CD4-positive, alpha-beta T cell treated with Interleukin-6 at 100 ng/mL for 8 hours (primary cell): ENCODE measurements at places on chromosomes 4 and X.
A peak's percentile ranks its signal among the peaks of the same experiment; 100 is the strongest.

GRCh38 chr4:147060151-147060931, 114.7 kb upstream of the TTC29 start:
- DNase-seq, result no peak

- DNase-seq, result no peak
Observed at GRCh38 chr4:77910676-77911075, 48.0 kb downstream of the MRPL1 start.

- no peak for DNase-seq
Observed at GRCh38 chrX:31331015-31331414, 259.2 kb upstream of the FTHL17 start.

- no peak for DNase-seq
Observed at GRCh38 chr4:31020363-31020762, 300.2 kb downstream of the PCDH7 start.

DNA sequence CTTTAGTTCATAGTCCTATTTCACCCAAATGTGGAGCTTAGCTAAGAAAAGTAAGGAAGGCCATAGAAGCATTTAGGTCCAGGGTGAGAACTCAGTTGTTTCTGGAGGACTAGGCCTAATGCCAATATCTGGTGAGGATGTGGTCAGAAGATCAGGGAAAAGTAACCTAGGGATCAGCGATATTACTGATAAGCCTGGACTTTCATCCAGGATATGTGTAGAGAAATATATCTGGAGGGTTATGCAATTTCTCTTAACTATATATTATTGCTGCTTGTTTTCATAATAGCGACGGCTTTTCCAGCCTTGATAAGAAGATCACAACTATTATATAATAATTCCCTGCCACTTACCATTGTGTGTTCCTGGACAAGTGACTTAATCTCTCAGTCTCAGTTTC, 81.1 kb downstream of the FRAS1 start:
- no peak for DNase-seq

- no peak for DNase-seq
Observed at GRCh38 chr4:15891312-15891711, 47.2 kb downstream of the FGFBP1 start.

GRCh38 chr4:8664976-8665375, 72.4 kb downstream of the CPZ start:
- no peak for DNase-seq

- no peak for DNase-seq
Observed at GRCh38 chrX:129188231-129188630, 335.1 kb downstream of the SMARCA1 start.

- no peak for DNase-seq
Observed at GRCh38 chr4:82842593-82842992, 44.0 kb upstream of the SCD5 start.

- peak; percentile 53 for DNase-seq
Observed at GRCh38 chr4:56505269-56506130, at the start of gene ARL9. TSS of gene ARL9 (plus strand) at chr4:56505791. CDS start at chr4:56505863, 72 bp downstream.

DNA sequence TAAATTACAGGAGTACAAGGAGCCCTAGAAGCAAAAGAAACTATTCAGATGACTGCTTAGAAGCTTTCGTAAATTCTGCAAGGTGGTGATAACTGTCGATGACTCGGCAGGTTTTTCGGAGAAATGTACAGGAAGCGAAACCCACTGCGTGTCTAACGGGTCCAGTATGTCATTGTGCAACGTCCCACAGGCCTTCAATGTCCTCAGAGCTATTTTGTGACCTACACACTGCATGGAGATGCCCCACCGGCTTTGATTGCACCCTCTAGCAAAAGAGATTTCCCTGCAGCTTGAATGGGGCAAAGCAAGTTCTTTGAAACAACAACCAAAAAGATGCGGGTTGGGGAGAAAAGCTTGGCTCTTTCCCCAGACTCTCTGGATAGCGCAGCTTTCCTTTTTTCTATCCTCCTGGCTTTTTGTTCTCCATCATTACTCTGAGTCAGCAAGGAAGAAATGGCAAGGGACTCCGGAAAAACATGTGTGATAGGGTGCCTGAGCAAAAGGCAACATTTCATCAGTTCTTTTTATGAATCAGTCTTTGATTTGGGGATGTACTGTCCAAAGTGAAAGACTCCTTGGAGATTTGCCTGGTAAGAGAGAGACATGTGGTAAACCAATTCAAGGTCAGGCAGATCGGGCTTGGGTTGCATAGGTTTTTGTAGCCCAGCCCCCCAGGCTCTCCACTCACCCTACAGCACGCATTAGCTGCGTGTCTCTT, 112.0 kb upstream of the TBL1X start:
- DNase-seq, result peak; percentile 46

GRCh38 chrX:37083880-37084279, 75.7 kb downstream of the FAM47C start:
- DNase-seq, result no peak

DNA sequence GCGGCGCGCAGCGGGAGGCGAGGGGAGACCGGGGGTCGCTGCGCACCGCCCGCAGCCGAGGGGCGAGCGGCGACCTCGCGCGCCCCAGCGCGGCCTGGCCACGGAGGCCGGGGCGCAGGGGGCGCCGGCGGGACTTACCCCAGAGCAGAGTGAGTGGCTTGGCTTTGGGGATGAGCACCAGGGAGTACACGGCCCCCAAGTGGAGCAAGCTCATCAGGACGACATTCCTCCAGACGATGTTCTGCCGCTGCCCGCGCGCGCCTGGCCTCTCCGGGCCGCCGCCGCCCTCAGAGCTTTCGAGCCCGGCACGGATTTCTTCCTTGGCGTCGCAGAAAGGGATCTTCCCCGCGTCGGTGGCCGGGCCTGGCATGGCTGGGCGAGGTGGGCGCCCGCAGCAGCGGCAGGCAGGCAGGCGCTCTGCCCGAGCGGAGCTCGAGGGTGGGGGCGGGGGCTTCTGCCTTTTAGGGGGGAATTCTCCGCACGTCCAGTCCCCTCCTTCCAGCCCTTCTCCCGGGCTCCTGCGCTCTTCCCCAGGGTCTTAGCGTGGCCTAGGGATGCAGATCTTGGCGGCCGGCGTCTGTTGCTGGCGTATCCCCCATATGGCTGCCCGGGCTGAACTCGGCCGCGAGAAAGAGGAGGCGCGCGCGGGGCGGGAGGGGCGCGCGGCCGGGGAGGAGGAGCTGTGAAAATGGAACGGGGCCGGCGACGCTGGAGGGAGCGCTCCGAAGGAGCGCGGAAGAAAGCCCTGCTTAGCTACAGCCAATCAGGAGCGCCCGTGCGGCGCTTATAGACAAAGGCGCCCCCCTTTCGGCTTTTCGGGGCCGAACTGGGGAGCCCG, at the start of gene SCD5:
Gene SCD5 (minus strand): TSS at position 629 of the 838 bp plus-strand sequence. CDS start 259 bp downstream, at position 370.
- no peak for DNase-seq

- DNase-seq, result no peak
Observed at GRCh38 chr4:138255917-138256597, 13.9 kb upstream of the SLC7A11 start.

- no peak for DNase-seq
Observed at GRCh38 chr4:14529653-14530052, 472.6 kb upstream of the CPEB2 start.

GRCh38 chr4:128916832-128917231, 107.3 kb downstream of the JADE1 start:
- DNase-seq, result peak; percentile 1

- no peak for DNase-seq
Observed at GRCh38 chr4:182385897-182386296, 142.7 kb downstream of the TENM3 start.

GRCh38 chr4:69828828-69829227, 31.1 kb downstream of the SULT1E1 start:
- no peak for DNase-seq

DNA sequence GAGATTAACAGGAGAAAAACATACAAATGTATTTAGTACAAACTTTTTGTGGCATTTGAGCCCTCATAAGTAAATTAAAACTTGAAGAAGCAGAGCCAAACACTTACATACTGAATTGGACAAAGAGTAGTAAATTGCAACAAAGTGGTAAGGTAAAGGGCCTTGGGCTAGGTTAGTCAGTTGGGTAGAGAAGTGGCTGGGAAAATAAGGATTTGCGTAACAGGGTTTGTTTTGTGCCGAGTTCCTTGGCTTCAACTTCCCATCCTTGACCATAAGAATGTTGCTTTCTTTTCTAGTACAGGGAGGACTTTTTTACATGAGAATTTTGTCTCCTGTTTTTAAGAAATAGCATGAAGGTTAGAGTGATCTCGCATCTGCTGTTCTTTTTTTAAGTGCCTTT, 33.3 kb upstream of the DSPP start:
- DNase-seq, result no peak

DNA sequence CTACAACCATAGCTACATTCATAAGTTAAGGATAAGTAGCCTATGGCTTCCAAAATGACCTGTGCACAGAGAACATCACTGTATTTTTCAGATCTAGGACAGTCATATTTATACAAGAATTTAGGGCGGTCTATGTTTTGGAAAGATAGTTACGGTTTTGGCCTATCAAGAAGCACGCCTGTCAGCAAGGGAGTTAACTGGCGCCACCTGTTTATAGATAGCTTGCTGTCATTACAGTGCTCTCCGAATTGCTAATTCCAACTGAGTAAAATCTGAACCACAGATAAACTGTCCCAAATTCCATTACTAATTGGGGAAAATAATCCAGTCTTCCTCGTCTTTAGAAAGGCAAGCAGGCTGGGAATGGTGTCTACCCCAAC, 646 bp downstream of the ABCB7 start:
- DNase-seq, result no peak

DNA sequence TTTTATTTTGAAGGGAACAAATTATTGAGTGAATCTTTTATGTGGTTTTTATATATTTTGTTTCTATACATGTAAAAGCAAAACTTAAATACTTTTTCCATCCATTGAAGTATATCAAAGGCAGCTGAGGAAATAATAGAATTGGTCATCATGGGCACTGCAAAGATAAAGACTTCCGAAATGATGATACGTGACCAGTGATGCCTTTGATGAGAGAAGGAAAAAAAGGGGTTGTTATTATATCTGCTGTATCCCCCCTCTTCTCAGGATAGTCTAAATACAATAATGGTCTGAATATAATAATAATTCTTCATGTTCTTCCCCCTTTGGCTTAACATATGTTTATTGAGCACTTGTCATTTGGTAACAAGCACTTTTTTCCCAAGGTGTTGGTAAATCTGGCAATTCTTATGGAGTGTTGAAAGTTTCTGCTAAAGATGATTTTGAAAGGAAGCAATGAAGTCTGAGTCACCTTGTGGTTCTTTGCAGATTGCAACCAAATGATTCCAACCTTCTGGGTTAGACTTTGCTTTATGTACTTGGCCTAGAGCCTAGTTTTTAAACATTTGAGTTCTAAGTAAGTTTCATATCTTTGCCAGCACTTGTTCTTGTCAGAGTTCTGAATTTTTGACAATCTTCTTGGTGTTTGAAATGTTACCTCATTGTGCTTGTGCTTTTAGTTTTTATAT, 60.8 kb downstream of the USP9X start:
- DNase-seq, result no peak

DNA sequence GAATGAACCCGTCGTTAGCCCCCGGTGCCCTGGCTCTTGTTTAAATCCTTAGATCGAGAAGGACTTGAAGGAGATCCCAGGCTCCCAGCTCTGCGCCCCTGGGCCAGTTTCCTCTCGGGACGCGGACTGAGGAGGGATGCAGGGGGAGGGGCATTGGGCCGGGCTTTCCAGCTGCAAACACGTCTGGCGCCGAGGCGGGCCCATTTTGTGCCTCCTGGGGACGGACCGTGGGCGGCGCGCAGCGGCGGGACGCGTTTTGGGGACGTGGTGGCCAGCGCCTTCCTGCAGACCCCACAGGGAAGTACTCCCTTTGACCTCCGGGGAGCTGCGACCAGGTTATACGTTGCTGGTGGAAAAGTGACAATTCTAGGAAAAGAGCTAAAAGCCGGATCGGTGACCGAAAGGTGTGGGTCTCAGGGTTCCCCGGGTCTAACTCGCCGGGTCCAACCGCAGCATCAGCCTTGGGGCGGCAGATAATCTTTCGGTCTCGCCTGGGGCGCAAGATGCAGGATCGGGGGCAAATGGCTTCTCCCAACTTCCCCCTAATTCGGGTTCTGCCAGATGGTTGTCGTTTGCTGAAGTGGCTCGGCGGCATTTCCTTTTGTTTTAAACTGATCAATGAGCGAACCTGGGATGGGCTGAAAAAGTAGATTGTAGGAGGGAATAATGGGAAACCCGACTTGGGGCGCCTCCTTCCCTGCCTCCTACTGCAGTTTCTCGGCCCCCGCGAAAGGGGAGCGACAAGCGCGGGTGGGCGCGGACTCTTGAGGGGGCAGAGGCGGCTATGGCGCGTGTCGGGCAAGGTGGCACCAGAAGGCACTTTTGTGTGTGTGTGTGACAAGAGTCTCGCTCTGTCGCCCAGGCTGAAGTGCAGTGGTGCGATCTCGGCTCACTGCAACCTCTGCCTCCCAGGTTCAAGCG, 2.9 kb downstream of the PDGFRA start:
- DNase-seq, result no peak

- no peak for DNase-seq
Observed at GRCh38 chr4:53780736-53781400, 189.6 kb upstream of the LNX1 start.

DNA sequence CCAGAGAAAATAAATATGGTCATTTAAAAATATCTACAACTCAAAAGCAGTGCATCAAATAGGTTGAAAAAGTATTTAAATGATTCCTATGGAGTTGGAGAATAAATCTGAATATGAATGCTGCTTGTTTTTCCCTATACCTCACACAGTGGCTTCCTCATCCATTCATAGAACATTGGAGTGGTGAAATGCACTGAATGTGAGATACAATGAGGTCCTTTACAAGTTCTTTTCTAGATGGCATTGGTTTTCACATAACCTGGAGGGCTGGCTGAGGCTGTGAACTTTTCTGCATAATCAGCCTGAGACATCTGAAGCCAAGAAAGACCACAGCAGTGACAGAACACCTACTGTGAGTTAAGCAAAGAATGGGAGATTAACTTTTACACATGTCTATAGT, 279.1 kb upstream of the NRK start:
- DNase-seq, result no peak

GRCh38 chr4:87216469-87216868, 3.9 kb downstream of the KLHL8 start:
- no peak for DNase-seq

- no peak for DNase-seq
Observed at GRCh38 chr4:169045862-169046584, 36.0 kb upstream of the CBR4 start.

- no peak for DNase-seq
Observed at GRCh38 chrX:103101299-103102042, 8.5 kb upstream of the NXF3 start.

GRCh38 chr4:91527056-91527455, 776.7 kb upstream of the GRID2 start:
- no peak for DNase-seq

- no peak for DNase-seq
Observed at GRCh38 chr4:15833801-15834200, 55.7 kb downstream of the CD38 start.

- no peak for DNase-seq
Observed at GRCh38 chr4:29948451-29948850, 771.7 kb upstream of the PCDH7 start.

- no peak for DNase-seq
Observed at GRCh38 chrX:19772822-19773628, 114.4 kb downstream of the SH3KBP1 start.

- DNase-seq, result peak; percentile 8
Observed at GRCh38 chr4:104494822-104495559, at the start of gene CXXC4. TSS of gene CXXC4 (minus strand) at chr4:104494894. CDS start at chr4:104491802, 3,092 bp downstream.

GRCh38 chr4:43089730-43090129, 197.2 kb downstream of the GRXCR1 start:
- no peak for DNase-seq

- DNase-seq, result no peak
Observed at GRCh38 chr4:82761229-82761628, 37.4 kb downstream of the SCD5 start.

GRCh38 chrX:149853925-149854324, 27.1 kb upstream of the MAGEA8 start:
- no peak for DNase-seq

- peak; percentile 30 for DNase-seq
Observed at GRCh38 chrX:119756926-119757635, 1.3 kb upstream of the SOWAHD start.

- DNase-seq, result no peak
Observed at GRCh38 chr4:77931452-77932135, 69.0 kb downstream of the MRPL1 start.
